ENCODE measurements at places on chromosomes 3 and 15.

- DNase-seq, result no peak
Measured at GRCh38 chr3:134579141-134579665, 71.6 kb downstream of the KY start.

DNA sequence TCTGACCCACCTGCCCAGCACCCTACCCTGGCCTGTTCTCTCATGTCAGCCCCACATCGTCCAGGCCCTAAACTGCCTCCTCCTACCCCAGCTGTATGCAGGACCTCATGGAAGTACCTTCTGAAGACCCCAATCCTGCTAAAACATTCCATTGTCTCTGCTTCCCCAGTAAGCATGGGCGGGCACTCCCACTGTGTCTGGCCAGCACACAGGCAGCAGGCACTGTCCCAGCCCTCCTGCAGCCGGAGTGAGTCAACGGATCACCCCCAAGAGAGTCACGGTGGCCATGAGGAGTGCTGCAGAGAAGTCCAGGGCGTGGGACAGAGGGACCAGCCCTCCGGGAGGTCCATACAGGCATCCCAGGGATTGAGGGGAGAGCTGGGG lies 36.4 kb upstream of the SLCO2A1 start:
- no peak for DNase-seq

- no peak for DNase-seq
Measured at GRCh38 chr3:147654827-147655226, 245.7 kb downstream of the ZIC1 start.

- DNase-seq, result no peak
Measured at GRCh38 chr3:11810276-11810675, 36.4 kb downstream of the TAMM41 start.

DNA sequence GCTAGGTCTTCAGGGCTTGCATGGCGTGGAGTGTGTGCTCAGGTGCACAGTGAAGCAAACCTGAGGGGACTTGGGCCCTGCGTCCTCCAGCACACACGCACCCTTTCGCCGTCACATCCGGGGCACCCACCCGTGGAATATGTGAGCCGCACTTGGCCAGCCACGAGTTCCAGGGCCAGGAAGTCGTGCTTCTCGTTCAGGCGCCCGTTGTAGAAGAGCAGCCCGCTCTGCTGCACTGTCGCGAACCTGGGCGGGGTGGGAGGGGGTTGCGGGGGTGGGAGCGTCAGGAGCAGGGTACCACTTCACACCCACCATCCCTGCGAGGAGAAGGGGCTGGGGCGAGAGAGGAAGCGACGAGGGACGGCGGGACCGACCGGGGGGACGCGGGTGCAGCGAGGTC lies 7.1 kb downstream of the CELSR3 start:
- DNase-seq, result no peak

- DNase-seq, result no peak
Measured at GRCh38 chr3:184172681-184173373, 1.8 kb upstream of the AP2M1 start.

- peak; percentile 65 for DNase-seq
Measured at GRCh38 chr3:13420831-13421765, 976 bp upstream of the NUP210 start.

GRCh38 chr3:21466476-21466875 lies 284.5 kb downstream of the ZNF385D start:
- DNase-seq, result no peak

- no peak for DNase-seq
Measured at GRCh38 chr15:62071711-62072308, 5.0 kb downstream of the C2CD4A start.

Measured in activated CD4-positive, CD25-positive, alpha-beta regulatory T cell treated with anti-CD3 and anti-CD28 coated beads, Interleukin-2, amount 50 U/mL, for 16 hours (primary cell).